ENCODE measurements at places on chromosomes 7 and 10.
A peak's percentile ranks its signal among the peaks of the same experiment; 100 is the strongest.

DNA sequence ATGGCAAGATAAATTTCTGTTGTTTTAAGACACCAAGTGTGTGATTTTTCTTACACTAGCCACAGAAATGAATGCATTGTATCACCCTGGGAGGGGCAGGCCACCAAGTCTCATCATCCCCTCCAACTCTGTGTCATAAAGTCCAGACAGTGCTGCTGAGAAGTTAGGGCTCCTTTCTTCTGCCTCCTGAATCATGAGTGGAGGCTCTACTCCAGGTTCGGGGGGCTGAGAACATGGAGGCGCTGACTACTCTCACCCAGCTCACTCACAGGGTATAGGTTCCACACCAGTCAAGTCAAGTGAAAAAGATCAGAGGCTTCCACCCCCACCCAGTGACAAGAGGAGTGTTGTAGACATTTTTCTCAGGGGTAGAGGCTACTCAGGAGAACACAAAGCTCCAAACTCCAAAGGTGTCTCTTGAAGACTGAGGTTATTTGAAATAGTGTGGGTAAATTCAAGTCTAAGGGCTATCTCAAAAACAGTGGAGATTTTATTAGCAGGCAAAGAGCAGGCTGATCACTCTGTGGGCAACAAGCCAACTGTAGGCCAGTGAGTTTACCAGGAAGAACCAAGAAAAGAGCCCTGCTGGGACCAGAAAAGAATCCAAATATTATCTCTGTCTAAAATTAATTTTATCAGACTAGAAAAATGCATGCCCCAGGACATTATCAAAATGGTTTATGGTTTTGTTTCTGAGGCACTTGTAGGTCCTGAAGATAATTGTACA is 118.6 kb upstream of the RET start:
- no peak for DNase-seq

- DNase-seq = no peak
These were observed 83.1 kb downstream of the CHCHD3 start for GRCh38 chr7:132998763-132999162.

DNA sequence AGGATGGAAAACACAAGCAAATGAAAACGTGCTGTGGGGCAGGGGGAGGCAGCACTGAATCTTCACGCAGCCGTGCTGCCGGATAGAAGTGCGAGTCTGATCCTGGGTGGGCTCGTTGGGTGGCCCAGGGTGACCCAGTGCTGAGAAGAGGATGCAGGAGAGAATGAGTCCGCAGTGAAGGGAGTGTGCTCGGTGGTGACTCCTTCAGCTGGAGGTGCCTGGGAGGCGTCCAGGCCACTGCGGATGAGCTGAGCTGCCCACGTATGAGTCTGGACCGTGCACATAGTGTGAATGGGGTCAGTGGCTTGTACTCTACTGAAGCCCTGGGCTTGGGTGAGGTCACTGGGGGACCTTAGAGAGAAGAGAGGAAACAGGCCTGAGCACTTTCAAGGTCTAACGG is 190.0 kb upstream of the MGMT start:
- no peak for DNase-seq

DNA sequence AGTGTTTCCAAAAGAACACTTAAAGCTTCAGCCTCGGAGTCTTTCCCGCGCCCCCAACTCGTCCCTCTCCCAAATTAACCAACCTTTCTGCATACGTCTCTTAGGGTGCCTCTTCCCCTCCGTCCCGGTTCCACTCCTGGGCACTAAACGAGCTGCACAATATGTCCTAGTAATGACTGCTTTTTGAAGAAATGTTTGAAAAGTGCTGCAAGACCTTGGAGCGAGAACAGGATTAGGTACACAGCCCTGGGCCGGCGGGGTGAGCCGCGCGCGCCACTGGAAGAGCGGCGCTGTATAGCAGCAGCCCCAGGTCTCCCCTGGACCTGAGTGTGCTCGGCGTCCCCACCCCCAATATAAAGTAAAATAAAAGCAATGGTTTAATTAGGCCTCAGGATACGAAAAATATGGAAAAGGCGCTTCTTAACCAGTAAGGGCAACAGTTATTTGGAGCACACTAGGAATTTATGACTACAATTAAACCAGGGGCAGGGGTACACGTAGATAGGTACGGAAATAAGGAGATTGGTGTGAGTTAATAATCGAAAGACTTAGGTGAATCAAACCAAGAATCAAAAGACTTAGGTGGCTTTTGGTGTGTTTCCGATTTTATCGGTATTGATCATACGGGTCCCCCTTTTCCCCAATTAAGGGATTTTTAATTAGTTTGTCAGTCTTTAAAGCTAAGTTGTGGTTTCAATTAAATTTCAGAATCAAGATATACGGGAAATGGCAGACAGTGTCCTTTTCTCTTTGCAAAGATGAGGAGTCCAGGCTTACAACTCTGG is 1.9 kb downstream of the TET1 start:
- no peak for DNase-seq

GRCh38 chr10:75197066-75197465 is 13.5 kb upstream of the VDAC2 start:
- DNase-seq = no peak

GRCh38 chr7:155291045-155291530 is 6.6 kb upstream of the INSIG1 start:
- DNase-seq = peak; percentile 25

- no peak for DNase-seq
These were observed 2.7 kb upstream of the IQUB start for GRCh38 chr7:123537026-123537642.

- DNase-seq = no peak
These were observed 7.7 kb downstream of the ZNF33B start for GRCh38 chr10:42630537-42631134.

DNA sequence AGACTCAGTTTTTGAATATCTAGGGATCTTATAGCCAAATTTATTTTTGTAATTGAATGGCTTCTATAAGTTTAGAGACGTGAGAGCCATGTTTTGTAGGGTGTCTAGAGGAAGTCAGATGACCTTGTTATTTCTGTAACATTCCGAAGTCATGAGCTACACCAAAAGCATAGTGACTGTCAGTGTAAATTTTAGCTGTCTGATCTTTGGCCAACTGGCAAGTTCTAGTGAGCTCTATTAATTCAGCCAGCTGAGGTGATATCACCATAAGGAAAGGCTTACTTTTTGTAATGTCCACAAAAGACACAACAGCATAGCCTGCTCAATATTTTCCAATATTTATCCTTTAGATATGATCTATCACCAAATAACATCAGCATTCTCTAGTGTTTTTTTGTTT is 9.9 kb upstream of the NT5C3A start:
- DNase-seq = no peak

GRCh38 chr10:24434961-24435360 is 226.0 kb downstream of the KIAA1217 start:
- no peak for DNase-seq

DNA sequence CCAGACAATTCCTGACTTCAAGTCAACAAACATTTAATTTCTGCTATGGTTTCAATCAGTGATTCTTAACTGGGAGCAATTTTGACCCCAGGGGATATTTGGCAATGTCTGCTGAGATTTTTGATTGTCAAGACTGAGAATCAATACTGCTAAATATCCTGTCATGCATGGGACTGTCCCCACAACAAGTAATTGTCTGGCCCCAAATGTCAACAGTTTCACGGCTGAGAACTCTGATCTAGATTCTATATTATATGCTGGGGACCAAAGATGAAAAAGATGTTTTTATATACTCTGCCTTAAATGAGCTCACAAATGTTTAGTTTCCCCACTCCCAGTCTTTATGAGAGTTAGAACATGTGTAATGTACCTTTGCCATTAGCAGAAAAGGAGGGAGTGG is 19.2 kb downstream of the ANKRD7 start:
- no peak for DNase-seq

- no peak for DNase-seq
These were observed 105.8 kb downstream of the ARHGAP22 start for GRCh38 chr10:48498940-48499510.

DNA sequence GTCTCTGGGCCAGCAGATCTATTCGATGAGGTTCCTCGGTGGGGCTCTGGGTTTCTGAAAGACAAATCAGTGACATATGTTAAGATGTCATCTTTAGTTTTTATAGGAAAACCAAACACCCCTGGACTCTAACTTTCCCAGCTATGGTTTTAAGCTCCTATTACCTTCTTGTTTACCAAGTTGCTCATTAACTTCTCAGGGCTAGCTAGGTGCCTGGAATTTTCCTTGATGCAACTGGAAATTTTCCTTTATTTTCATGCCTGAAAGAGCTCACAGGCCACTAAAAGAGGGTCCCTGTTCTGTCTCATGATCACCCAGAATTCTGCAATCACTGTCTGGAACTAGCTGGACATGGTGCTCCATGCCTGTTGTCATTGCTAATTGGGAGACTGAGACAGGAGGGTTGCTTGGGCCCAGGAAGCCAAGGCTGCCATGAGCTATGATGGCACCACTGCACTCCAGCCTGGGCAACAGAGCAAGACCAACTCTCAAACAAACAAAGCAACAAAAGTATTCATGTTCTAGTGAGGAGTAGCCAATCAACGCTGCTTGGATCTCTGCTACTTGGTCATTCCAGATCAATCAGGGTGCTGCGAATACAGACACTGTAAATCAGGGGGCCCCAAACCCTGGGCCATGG is 1173.5 kb upstream of the AUTS2 start:
- no peak for DNase-seq

DNA sequence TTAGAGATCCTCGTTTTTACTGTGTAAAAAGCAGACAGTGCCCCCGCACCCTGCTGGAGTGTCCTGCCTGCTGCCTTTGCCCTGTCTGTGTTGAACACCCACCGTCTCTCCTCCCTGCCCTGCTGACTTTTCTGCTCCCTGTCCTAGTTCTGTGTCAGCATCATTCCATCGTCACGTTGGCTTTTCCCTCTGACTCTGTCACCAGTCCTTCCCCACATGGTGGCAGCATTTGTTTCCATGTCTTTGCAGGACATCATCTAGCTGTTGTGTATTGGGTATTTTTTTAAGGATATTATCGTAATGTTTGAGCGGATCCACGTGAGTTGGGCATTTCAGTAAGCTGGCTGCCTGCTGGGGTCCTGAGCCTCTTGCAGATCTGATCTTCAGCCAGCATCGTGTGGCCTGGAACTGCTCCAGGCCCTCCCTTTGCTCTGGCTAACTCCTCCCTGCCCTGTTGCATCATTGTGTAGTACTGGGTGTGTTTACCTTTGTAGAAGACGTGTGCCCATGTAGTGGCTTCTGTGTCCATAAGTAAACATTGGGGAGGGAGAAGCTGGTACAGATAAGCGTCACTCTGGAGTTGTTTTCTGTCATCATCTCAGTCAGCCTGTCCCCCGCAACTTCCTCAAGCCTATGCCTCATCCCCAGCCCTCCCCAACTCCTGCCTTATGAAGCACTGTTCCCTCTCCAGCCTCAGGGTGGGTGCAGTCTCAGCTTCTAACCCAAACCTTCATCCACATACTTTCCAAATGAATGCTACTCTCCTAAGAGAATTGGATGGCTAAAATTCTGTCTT is 44.3 kb downstream of the TRRAP start:
- DNase-seq = no peak

DNA sequence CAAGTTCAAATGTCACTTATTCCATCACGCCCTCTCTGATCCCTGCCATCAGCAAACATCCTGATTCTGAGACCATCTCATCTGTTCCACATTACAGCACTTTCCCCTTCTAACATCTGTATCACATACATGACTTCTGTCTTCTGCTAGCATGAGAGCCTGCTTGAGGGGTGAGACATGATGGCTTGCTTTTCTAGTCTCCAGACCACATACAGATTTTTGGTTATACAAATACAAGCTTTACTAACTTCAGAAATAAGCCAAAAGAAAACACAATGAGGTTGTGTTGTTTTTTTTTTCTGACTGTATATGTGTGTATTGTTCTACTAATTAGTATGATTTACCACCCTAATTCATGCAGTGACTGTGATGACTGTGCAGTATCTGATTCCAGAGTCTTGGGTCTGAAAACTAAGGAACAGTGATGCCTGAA is 34.3 kb downstream of the NAPEPLD start:
- DNase-seq = no peak

DNA sequence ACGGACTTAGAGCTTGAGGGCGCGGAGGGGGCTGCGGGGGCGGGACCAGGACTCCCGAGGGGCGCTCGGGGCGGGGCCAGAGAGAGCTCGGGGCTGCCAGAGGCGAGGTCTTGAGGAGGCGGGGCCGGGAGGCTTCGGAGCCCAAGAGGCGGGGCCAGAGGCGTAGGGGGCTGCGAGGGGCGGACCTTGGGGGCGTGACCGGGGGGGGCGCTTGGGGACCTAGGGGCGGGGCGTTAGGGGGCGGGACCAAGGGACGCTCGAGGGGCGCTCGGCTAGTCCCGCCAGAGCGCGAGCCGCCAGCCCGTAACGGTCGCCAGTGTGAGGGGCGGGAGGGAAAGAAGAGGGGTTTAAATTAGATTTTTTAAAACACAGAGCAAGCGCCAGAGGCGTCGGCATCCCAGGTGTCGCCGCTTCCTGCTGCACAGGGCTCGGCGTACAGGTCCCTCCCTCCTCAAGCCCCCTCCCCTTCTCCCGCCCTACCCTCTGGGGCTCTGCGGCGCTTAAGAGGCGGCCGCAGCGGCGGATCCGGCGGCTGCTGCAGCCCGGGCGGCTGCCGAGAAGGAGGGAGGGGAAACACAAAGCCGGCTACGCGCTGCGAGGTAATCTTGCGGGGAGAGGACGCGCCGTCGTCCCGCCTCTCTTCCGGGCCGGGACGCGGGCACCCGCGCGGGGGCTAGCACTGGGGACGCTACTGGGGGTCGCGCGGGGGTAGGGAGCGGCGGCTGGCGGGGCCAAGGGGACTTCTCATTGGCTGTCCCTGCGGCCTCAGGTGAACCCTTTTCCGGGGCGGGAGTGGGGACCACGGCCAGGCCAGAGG is at the start of gene ADD3:
ADD3 (plus strand) TSS at position 284 of the 817 bp plus-strand sequence. CDS start 92,670 bp downstream, outside the sequence.
- peak; percentile 93 for DNase-seq

DNA sequence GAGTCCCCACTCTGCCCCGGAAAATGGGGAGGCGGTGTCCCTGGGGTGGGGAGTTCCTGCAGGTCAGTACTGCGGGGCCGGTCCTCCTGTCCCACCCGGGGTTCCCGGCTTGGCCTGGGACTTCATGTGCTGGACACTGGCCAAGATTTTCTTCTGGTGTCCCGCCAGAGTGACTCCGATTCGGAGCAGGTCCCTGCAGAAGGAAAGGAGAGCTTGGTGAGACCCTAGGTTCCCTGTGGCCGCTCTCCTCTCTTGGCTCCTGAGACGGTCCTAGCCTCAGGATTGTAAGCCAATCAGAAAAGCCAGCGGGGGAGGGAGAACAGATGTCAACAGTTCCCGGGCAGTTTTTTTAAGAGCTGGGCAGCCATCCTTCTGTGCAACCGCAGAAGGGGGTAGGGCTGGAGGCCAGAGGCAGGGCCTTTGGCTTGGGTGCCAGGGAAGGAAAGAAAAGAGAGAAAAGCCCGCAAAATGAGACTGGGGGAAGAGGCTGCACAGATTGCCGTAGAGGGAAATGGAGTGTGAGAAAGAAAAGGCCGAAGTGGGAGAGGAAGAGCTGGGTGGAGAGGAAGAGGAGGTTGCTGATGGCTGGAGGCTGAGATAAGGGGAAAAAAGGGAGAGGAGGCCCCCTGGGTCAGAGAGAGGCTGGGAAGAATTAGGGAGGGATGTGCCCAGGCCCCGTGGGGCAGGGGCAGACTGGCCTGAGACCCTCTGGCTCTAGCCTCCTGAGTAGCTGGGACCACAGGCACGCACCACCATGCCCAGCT is 23.7 kb downstream of the EPHB4 start:
- peak; percentile 52 for DNase-seq

- no peak for DNase-seq
These were observed 111.9 kb upstream of the RPA3 start for GRCh38 chr7:7830122-7830878.

All from stimulated activated CD4-positive, alpha-beta T cell treated with anti-CD3 and anti-CD28 coated beads, Interleukin-15, amount 100 ng/mL, for 24 hours (primary cell).